ENCODE measurements at places on chromosomes 5 and 9.

GRCh38 chr9:136264031-136264430 lies 18.4 kb upstream of the QSOX2 start:
- peaks cover 6% of the 10 kb centered on the region for H3K4me1 ChIP-seq
- no peak overlapping the region for H3K4me3 ChIP-seq
- DNase-seq = no peak
- H3K27me3 ChIP-seq = no peaks in the 10 kb centered on the region
- no peaks in the 10 kb centered on the region for H3K36me3 ChIP-seq

DNA sequence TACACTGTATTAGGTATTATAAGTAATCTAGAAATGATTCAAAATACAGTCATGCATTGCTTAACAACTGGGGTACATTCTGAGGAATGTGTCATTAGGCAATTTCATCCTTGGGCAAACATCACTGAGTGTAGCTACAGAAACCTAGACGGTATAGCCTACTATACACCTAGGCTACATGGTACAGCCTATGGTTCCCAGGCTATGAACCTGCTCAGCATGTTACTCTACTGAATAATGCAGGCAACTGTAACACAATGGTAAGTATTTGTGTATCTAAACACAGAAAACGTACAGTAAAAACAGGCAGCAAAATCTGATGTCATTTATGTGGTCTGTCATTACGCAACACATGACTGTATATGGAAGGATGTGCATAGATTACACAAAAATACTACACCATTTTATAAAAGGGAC lies 96.8 kb downstream of the RAPGEF6 start:
- DNase-seq = peak; percentile 18
- H3K27me3 ChIP-seq = no peaks in the 10 kb centered on the region
- H3K27ac ChIP-seq = peak overlapping the region; percentile 76
- H3K36me3 ChIP-seq = peaks cover 35% of the 10 kb centered on the region
- no peak overlapping the region for H3K4me3 ChIP-seq

DNA sequence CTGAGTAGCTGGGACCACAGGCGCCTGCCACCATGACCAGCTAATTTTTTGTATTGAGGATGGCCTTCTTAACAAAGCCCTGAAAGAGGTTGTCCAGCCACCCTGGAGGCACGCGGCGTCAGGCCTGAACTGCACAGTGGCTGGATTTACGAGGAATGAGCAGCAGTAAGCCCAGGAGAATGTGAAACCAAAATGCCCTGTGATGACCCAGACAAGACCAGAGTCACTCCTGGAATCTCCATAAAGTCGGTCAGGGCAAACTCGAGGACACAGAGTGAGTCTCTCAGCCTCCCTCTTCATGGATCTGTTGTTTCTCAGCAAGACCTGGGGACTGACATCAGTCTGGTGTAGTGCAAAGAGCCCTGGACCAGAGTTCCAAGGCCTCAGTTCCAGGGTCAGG lies 53.2 kb upstream of the C5orf58 start:
- DNase-seq = no peak
- H3K4me3 ChIP-seq = no peak overlapping the region
- peaks cover 2% of the 10 kb centered on the region for H3K4me1 ChIP-seq

DNA sequence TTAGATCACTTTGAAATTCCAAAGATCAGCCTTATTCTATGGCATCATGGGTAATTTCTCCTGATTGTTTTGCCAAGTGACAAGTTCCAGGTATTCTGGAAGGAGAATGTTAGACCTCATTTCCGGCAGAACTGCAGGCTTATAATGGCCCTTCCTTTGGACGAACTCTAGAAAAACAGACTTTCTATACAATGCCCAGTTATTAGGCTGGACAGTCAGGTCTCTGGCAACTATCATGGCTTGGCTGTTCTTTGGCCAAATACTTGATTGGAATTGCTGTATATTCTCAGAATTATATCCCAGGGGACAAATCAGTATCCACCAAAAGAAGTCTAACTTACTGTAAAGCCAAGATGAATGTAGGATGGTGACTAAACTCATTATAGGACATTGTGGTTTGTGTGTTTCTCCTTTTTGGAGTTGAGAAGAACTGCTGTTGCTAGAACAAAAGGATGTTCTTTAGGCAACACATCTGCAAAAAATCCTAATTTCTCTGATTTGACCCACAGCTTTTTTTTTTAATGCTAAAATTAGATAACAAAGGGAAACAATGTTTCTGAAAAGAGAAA lies 69.0 kb downstream of the ADAMTSL1 start:
- no peaks in the 10 kb centered on the region for H3K36me3 ChIP-seq
- no peak overlapping the region for H3K4me3 ChIP-seq
- no peak for DNase-seq
- peaks cover 1% of the 10 kb centered on the region for H3K27me3 ChIP-seq
- no peak overlapping the region for H3K27ac ChIP-seq
- H3K4me1 ChIP-seq = no peaks in the 10 kb centered on the region

DNA sequence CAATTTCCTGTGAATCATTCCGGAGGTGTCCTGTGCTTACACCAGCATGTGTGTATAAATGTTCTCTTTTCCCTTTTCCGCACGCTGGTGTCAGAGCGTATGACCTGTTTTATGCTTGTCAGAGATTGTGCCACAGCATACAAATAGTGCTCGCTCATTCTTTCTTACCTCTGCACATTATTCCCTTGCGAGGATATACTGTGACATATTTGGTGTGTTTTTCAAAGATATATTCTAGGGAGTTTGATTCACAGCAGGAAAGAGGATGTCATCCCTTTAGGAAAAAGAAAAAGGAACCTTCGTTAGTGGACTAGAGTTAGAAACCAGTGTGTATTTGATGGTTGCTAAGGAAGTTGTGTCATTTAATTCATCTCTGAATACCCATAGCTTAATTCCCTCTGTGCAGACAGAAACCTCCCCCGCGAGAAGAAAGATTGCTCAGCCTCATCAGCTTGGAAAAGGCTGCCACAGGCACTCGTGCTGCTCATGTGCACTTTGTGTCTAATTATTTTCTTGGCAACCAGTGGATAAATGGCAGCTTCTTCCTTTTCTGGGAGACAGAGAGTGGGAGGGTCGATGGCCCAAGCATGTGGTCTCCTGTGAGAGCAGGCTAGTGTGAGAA lies 14.7 kb upstream of the CCIN start:
- H3K27ac ChIP-seq = peak overlapping the region; percentile 61
- H3K36me3 ChIP-seq = peaks cover 16% of the 10 kb centered on the region
- H3K4me3 ChIP-seq = no peak overlapping the region
- no peak for DNase-seq
- no peaks in the 10 kb centered on the region for H3K27me3 ChIP-seq
- peaks cover 45% of the 10 kb centered on the region for H3K4me1 ChIP-seq

GRCh38 chr9:137281345-137282116 lies 4.0 kb downstream of the TOR4A start:
- DNase-seq = no peak
- no peak overlapping the region for H3K27ac ChIP-seq
- H3K36me3 ChIP-seq = no peaks in the 10 kb centered on the region
- no peak overlapping the region for H3K4me3 ChIP-seq
- H3K4me1 ChIP-seq = peaks cover 8% of the 10 kb centered on the region

- H3K36me3 ChIP-seq = no peaks in the 10 kb centered on the region
- peak; percentile 15 for DNase-seq
- H3K4me3 ChIP-seq = no peak overlapping the region
- peaks cover 20% of the 10 kb centered on the region for H3K4me1 ChIP-seq
Observed at GRCh38 chr9:95189251-95190098, 128.0 kb downstream of the FANCC start.

GRCh38 chr9:92722386-92723298 lies 42.0 kb downstream of the BICD2 start:
- peaks cover 21% of the 10 kb centered on the region for H3K36me3 ChIP-seq
- H3K4me3 ChIP-seq = no peak overlapping the region
- no peak overlapping the region for H3K27ac ChIP-seq
- H3K4me1 ChIP-seq = no peaks in the 10 kb centered on the region

- H3K36me3 ChIP-seq = peaks cover 23% of the 10 kb centered on the region
- H3K4me1 ChIP-seq = peaks cover 70% of the 10 kb centered on the region
- no peaks in the 10 kb centered on the region for H3K27me3 ChIP-seq
- no peak overlapping the region for H3K4me3 ChIP-seq
- DNase-seq = no peak
Observed at GRCh38 chr5:10366310-10367272, 13.1 kb downstream of the MARCHF6 start.

- H3K27ac ChIP-seq = no peak overlapping the region
- DNase-seq = no peak
- H3K36me3 ChIP-seq = peaks cover 12% of the 10 kb centered on the region
- H3K27me3 ChIP-seq = no peaks in the 10 kb centered on the region
- H3K4me3 ChIP-seq = no peak overlapping the region
Observed at GRCh38 chr5:68219161-68219816, 3.7 kb downstream of the PIK3R1 start.

- DNase-seq = no peak
- no peaks in the 10 kb centered on the region for H3K36me3 ChIP-seq
- H3K27me3 ChIP-seq = no peaks in the 10 kb centered on the region
- no peak overlapping the region for H3K4me3 ChIP-seq
- no peak overlapping the region for H3K27ac ChIP-seq
Observed at GRCh38 chr9:27622693-27623340, 49.5 kb upstream of the C9orf72 start.

DNA sequence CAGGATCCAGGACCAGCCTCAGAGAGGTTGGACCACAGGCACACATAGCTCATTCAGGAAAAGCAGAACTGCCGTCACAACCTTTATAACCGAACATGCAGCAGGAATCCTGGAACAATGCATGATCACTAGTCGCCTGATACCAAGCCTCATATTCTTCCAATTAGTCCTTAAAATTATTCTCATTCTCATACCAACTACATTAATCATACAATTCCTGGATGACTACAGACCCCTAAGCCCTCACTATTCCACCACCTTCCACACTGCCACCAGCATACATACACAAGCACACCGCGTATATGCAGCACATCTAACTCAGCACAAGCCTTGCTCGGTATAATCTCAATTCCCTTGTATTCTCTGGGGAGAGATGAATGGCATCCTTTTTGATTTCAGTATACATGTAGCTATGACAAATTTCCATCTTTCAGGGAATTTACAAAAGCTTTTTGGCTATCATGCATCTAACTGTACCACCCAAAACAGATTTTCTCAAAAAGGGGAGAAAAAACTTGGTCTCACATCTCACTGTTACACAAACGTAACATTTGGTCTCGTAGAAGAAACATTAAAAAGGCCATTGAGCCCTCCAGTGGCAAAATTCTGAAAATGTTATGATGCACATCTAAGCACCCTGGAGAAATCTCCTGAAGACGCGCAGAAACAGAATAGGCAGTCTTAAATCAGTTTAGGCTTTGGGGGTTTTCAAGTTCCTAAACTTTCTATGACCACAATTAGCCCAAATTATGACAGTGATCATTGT lies 46.2 kb downstream of the MCTP1 start:
- peaks cover 15% of the 10 kb centered on the region for H3K27me3 ChIP-seq
- peaks cover 7% of the 10 kb centered on the region for H3K4me1 ChIP-seq
- no peak for DNase-seq
- no peaks in the 10 kb centered on the region for H3K36me3 ChIP-seq
- no peak overlapping the region for H3K4me3 ChIP-seq

- H3K27me3 ChIP-seq = peaks cover 2% of the 10 kb centered on the region
- H3K36me3 ChIP-seq = no peaks in the 10 kb centered on the region
- H3K4me3 ChIP-seq = no peak overlapping the region
- H3K27ac ChIP-seq = no peak overlapping the region
- no peaks in the 10 kb centered on the region for H3K4me1 ChIP-seq
Observed at GRCh38 chr5:17019324-17019723, 83.2 kb upstream of the MYO10 start.

All from activated CD4-positive, alpha-beta T cell treated with anti-CD3 and anti-CD28 coated beads for 36 hours (primary cell).